Forelimb muscle (tissue), 1 donor: ENCODE measurements at places on chromosomes 1 and 21.

- no peak for DNase-seq
Measured at GRCh38 chr1:68375919-68376318, 73.8 kb downstream of the RPE65 start.

DNA sequence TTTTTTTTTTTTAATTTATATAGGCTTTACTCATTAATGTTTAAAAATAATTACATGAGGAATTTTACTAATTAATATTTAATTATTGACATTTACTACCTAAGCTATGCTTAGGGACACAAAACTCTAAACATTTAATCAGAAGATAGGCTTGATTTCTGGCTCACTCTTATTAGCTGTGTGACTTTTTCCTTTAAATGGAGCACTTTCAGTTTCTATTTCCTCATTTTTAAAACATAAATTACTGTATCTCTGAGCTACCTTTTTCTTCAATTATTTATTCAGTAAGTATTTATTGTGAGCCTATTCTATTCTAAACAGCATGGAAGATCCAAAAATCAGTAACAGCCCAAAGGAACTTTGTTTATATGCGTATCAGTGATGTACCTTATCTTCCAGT is 40.5 kb downstream of the MAP3K7CL start:
- DNase-seq = no peak

GRCh38 chr21:38434913-38435533 is 63.3 kb downstream of the ERG start:
- no peak for DNase-seq

- DNase-seq = no peak
Measured at GRCh38 chr1:213686983-213687382, 300.8 kb upstream of the PROX1 start.

DNA sequence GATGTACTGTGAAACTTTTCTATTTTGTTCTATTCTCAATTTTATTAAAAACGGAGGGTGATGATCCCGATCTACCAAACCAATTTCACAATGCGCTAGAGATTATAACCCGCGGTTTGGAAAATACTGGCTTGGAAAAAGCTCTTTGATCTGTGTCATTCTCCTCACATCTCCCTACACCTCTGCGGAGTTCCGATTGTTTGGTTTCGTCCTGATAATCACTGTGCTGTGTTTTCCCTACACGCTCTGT is 536 bp upstream of the ABCD3 start:
- DNase-seq = no peak

DNA sequence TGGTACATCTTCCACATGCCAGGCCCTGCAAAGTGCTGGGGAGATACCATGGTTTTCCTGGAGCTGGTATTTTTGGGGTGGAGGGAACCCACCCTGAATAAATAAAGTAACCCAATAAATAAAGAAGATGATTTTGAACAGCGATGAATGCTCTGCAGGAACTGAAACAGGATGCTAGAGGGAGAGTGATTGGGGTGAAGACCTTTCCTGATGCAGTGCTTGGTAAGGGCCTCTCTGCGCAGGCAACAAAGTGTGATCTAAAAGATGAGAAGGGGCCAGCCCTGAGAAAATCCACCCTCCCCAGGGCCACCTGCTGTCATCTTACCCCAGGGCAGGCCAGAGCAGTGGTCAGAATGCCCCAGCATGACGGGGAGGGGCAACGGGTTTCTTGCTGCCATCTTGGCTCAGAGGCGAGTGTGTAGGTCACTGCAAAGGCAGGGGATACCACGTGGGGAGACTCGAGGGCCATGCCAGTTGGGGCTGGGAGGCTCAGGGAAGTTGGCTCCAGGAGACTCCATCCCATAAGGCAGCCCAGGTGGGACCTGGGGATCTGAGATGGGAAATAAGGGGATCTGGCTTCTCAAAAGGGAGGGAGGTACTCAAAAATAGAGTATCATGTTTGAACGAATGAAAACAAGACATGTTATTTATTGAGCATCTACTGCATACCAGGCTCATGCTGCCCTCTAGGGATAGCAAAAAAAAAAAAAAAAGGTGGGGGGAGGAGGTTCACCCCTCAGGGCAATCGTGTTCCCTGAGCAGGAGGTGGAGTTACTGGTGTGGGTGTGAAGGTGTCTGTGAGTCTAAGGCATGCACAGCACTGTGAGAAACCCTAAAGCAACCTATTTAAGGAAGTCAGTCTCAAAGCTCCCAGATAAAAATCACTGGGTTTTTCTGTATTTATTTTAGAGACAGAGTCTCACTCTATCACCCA is 2.8 kb downstream of the SRARP start:
- DNase-seq = no peak

DNA sequence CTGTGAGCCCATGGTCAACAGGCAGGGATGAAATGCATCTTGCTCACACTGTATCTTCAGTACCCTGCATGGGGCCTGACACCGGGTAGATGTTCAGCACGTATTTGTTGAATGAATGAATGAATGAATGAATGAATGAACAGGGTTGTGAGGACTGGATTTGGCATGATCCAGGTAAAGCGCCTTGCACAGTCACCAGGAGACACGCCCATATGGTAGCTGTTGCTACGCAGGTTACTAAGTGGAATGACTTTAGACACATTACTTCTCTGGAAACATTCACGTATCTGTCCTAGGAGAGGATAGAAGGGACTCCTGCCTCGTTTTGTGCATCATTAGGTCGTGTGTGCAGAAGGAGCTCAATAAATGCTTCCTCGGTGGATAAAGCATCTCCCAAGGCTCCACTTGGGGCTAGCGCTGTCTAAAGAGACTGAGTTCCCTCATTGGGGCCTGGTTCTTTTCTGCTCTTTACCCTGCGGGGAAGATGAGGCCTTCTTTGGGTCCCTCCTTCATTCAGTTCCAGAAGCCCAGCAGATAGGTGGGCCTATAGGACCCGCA is 54.2 kb downstream of the NDUFS5 start:
- DNase-seq = no peak

DNA sequence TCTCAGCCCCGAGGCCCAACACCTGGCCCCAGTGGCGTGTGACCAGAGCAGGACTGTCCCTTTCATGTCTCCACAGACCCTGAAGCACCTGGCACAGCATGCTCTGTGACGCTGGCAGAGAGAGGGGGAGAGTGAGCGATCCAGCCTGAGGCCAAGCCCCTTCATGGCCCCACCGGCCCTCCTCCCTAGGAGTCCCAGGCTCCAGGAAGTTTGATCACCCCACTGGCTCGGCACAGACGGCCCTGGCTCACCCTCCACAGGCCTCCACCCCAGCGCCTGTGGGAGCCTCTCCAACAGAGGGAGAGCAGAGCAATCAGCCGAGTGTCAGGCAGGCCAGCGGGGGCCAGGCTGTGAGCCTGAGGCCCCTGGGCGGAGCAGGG is 11.0 kb downstream of the SH3BGRL3 start:
- no peak for DNase-seq

DNA sequence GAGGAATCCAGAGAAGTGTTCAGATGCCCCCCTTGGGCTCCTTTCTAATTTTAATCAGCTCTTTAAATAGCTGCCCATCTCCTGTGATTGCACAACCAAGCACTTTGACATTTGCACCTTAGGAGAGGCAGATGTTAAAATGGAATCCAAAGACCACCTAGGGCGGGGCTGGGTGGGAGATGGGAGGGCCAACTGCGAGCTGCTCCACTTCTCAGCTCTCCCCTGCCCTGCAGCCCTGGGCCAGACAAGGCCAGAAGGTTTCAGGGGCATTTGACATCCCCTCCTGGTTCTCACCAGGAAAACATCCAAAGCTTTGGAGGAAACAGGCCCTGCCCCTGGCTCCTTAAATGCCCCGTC is 106.9 kb downstream of the DHRS3 start:
- no peak for DNase-seq

GRCh38 chr1:10399444-10399941 is 629 bp downstream of the PGD start:
- DNase-seq = no peak

DNA sequence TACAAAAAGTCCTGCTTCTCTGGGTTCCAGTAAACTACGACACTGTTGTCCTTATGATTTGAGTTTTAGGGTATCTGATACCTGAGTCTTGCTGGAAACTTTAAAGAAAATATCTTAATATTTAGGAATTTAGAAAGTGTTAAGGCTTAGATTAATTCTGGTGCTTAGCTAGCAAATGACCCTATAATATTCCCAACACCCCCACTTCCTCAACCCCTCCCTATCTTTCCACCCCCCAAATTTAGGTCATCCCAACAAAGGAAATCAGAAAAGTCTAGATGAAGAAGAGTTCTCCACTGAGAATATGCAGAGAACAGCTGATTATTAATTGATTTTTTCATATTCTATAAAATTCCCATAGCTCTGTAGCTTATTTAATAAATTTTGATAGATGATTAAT is 11.7 kb downstream of the STX12 start:
- DNase-seq = no peak

DNA sequence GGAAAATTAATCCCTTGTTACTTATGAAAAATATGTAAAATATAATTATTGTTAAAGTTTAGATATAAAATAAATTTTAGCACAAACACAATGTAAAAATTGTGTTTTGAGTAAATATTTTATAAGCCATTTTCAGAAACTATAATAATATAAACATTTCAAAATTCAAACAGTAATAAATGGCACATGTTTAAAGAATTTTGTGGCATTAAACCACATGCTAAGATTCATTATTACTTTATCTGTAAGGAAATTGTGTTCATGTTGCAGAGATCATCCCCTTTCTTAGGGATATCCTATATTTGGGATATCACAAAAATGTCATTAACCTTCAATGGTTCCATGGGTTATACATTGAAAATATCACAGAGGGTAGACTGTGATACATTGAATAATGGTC is 1044.3 kb downstream of the AMY1C start:
- no peak for DNase-seq

DNA sequence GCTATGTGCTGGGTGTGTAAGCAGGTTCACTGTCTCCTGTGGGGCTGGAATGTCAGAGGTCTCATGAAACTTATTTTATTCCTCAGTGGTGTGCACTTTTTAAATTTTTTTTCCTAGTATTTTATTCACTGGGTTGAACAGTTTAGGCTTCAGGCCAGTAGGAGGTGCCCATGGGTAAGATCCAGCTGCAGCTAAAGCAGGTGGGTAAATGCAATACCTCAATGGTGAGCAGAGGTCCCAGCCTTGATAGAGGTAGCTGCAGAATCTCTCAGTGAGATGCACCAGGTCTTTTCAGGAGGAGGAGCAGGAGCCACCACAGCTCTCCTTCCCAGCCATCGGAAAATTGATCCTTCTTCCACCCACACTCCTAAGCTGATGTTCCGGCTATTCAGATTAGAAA is 12.6 kb upstream of the OR6N2 start:
- DNase-seq = no peak

GRCh38 chr1:5576673-5577065 is 415.6 kb downstream of the NPHP4 start:
- DNase-seq = no peak

- no peak for DNase-seq
Measured at GRCh38 chr21:31130821-31131220, 92.5 kb upstream of the KRTAP19-8 start.

DNA sequence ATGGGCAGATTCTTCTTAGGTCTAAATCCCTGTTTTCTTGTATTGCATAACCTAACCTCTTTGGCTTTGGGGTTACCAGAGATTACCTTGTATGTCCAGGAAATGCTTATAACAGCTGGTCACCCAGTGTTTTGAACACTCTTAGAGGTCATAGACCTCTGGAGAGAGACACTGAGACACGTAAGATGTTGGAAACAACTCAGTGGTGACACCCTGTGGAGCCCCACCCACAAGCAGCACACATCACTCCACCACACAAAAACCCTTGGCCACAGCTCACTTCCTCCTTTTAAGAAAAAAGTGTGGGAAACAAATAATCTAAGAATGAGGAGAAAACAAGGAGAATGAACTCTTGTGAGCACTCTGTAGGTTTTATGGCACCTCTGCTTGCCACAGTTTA is 26.3 kb upstream of the CYP4B1 start:
- no peak for DNase-seq

GRCh38 chr21:20652846-20653245 is 345.4 kb upstream of the NCAM2 start:
- peak; percentile 9 for DNase-seq

- DNase-seq = no peak
Measured at GRCh38 chr1:230895452-230895851, 27.1 kb upstream of the C1orf198 start.

- no peak for DNase-seq
Measured at GRCh38 chr1:160114085-160114484, 1.5 kb upstream of the ATP1A2 start.

DNA sequence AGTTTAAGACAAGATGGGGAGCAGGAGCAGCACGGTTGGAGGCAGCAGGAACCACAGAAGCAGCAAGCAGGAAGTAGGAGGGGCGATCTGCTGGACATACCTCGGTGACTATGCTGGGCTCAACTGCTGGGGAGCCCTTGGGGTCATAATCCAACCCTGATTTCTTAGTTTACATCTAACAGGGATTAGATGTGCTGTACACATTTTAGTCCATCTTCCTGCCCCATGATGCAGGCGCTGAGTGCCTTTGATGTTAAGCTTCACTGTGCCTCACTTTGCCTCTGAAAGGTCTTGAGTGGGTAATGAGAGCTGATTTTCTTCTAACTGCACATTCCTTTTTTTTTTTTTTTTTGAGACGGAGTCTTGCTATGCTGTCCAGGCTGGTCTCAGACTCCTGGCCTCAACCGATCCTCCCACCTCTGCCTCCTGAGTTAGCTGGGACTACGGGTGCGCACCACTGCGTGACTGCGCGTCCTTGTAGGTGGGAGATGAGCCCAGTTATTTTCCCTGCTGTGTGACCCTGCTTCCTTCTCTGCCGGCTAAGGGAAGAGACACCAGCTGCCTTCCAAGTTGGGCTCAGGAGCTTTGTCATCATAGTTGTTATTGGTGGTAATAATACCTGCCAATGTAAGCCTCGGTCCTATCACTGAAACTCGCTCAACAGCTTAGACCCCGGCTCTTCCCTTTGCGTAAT is 1.1 kb upstream of the RCAN3 start:
- no peak for DNase-seq

- no peak for DNase-seq
Measured at GRCh38 chr1:231057410-231057809, 17.4 kb upstream of the FAM89A start.

DNA sequence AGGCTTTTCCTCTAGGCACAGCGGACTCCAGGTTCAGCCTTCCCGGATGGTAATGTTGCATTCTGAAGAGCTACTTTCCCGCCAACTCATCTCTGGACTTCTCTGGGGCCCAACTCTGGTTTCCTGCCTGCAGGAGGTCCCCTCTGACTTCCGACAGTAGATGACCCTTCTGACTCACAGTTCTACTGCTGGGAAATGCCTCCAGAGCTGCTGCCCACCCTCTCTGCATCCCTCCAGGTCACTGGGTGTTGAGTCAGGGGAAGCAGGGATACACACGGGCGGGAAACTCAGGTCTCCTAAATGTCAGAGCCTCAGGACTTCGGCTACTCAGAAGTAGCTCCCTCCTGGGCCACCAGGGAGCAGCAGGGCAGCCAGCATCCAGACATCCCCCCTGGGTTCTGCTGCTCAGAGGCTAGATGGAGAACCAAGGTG is 2.1 kb upstream of the KIF21B start:
- DNase-seq = no peak

DNA sequence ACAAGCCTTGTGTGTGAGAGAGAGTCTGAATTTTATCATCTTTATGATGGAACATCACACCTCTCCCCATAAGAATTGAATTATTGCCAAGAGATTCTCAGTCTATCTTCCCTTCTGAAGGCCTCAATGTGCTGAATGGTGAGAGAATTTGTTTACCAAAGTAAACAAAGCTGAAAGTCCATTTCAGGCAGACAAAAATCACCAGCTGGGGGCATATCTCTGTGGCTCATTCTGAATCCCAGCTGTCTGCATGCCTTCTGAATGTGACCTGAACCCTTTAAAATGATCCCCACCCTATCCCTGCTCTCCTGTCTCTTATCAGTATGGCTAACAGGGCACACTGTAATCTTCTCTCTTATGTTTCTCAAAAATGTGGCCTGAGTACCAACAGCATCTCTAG is 99.1 kb upstream of the CAMK1G start:
- DNase-seq = no peak
